NCI-H1694 treated with DMSO at 0.1 percent for 48 hours (cell line): ENCODE measurements at places on chromosomes 13 and 19.

- no peak for DNase-seq
Measured at GRCh38 chr13:45406421-45406820, 11.8 kb downstream of the SLC25A30 start.

DNA sequence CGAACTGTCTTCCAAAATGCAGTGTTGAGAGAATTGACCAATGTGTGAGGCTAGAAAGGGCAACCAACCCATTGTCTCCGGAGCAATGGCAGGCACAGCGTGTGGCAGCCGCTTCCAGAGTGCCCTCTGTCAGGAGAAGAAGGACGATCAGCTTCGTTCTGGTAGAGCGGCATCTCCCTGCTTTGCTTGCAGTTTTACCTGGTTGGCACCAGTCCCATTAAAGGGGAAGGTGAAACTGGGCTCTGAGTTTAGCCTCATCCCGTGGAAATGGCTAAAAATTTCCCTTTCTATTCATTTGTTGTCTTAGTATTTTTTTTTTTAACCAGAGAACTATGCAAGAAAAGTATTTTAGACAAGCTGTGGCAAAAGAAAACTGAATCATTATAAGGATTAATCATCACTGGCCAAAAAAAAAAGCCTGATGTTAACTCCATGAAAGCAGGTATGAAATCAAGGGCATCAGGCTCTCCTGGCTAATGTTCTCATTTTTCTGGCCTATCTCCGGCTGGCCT, 81.5 kb upstream of the SLC7A1 start:
- no peak for DNase-seq

- no peak for DNase-seq
Measured at GRCh38 chr19:41350735-41351338, 2.9 kb downstream of the TGFB1 start.

- DNase-seq = no peak
Measured at GRCh38 chr13:42275506-42275905, 3.6 kb downstream of the AKAP11 start.

DNA sequence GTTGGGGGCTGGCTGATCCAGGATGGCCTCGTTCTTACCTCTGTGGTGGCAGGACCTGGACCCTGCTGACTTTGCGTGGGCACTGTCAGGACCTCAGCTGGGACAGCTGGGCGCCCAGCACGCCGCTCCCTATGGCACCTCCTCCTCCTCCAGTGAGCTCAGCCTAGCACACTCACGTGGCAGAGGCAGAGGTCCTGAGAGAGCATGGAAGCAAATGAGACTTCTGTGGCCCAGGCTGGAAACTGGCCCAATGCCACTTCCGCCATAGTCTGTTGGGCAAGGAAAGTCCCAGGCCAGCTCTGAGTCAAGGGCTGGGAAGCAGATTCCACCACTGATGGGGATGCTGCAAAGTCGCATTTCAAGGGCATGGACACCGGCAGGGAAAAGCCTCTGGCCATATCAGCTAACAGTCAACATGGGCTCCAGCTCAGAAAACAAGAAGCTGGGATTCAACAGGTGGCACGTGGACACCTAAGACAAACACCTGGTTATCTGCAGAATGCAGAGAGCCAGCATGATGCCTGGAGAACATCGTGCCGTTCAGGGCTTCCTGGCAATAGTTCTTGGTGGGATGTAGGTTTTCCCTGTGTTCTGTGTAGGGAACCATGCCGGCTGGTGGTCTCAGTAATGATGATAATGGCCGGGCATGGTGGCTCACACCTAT, 16.7 kb downstream of the MYBPC2 start:
- no peak for DNase-seq

- DNase-seq = no peak
Measured at GRCh38 chr13:43058318-43058674, 34.9 kb downstream of the DNAJC15 start.

GRCh38 chr19:31693131-31693932, 344.1 kb upstream of the TSHZ3 start:
- no peak for DNase-seq

- DNase-seq = no peak
Measured at GRCh38 chr19:12880551-12881171, 588 bp downstream of the DNASE2 start.

DNA sequence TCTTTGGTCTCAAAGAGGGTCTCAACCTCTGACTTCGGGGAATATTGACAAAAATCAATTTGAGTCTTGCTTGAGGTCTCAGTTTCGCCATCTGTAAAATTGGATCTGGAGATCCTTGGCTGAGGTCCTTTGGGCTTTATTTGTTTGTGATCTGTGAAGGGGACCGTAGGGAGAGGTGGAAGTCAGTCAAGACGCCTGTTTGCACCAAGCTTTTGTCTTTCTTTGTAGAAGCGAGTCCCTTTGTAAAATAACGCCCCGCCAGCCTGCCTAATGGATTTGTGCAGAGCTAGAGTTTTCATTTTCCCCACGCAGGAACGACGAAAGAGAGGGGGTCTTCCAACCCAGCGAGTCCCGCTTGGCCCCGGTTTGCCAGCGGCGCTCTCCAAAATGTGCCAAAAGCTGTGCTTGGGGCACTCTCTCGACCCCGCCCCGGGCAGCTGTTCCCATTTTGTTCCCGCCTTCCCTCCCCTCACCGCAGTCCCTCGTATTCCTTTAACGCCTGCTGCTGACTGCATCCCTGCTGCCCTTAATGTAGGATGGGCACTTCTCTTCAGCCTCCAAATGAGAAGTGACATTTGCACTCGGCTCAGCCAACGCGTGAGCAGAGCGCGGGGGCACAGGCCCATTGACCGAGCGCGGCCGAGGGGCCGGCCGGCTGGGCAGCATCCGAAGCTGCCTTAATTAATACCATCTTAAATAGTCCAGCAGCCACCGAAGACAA, 13.0 kb downstream of the ZIC5 start:
- no peak for DNase-seq

DNA sequence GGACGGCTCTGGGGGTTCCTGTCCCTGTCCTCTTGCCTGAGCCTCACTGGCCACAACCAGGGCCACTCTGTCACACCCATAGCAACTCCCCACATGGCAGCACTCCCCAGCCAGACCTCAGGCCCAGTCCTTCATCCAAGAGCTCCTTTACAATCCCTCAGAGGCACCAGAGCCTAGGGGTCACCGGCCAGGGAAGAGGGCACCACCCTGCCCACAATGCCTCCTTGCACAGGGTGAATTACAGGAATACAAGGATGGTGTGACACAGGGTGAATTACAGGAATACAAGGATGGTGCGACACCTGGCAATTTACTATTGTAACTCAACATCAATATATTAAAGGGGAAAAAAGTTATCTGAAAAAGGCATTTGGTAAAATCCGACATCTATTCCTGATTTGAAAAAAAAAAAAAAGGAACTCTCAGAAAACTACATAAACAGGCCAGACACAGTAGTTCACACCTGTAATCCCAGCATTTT, 16.5 kb downstream of the MIER2 start:
- DNase-seq = no peak

DNA sequence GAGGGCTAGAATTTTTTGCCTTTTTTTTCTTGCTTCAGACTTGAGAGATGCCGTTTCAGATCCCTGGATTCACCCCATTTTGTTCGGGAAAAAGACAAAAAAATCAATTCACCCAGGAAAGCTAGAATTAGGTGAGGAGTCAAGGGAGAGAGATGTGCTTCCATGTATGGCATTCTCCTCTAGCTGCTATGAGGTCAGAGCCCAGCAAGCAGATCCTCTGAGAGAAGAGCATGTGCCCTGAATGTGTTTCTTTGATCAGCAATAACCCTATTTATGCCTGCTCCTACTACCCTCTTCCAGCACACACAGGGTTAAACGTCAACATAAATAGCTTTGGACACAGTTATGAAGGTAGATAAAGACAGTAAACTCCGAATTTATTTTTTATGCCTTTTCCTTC, 53.6 kb downstream of the NDFIP2 start:
- DNase-seq = no peak

DNA sequence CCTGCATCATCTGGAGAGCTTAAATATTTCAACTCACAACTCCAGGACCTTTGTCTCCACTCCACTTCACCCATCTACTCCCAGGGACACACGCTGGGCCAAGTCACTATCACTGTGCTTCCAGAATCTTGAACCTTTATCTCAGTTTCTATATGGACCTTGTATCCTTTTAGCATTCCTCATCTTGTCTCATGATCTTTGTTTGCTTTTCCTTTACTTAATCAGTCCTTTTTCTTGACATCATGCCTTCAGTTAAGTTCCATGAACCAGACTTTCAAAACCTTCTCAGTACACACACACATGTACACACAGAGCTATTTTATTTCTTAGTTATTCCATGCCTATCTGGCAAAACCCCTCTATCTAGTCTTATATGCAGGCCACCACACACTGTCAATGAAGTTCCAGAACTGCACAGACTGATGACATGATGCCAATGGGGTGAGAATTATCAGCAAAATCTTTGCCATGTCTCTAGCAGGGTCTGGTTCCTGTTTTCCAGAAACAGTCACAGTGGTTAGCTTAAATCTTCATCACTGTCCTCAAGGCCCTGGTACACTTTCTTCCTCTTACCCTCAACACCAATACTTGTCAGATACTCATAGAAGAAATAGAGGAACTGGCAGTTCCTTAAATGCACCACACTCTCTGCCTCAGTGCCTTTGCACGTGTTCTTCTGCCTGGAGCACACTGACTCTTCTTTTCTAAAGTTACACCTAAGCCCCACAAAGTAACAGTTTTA, 77.6 kb upstream of the STARD13 start:
- DNase-seq = no peak

GRCh38 chr19:1447504-1447903, 2.4 kb upstream of the APC2 start:
- no peak for DNase-seq

GRCh38 chr13:69970520-69970919, 137.1 kb upstream of the ATXN8OS start:
- DNase-seq = no peak

DNA sequence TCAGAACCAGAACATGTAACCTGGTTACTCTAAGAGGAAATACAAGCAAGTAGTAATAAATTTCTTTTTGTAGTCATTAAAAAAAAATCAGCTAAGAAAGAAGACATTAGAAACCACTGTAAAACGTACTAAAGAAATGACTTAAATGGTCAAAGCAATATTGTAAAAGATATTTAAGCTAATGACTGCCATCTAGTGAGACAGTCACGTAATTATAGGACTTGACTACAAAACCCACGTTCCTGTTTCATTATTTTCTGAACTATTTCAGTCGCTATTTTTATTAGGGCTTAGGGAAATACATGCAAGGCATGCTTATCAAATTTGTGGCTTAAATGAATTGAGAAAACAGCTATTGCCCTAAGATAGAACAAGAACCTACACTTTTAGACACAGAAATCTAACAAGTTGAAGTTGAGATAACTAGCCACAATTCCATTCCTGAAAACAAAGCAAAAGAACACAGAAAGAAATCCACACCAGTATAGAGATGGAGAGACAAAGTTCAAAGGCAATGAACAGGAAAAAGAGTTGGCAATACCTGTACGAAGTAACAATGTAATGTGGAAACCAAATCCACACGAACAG, 17.9 kb downstream of the ALG5 start:
- DNase-seq = peak; percentile 77

DNA sequence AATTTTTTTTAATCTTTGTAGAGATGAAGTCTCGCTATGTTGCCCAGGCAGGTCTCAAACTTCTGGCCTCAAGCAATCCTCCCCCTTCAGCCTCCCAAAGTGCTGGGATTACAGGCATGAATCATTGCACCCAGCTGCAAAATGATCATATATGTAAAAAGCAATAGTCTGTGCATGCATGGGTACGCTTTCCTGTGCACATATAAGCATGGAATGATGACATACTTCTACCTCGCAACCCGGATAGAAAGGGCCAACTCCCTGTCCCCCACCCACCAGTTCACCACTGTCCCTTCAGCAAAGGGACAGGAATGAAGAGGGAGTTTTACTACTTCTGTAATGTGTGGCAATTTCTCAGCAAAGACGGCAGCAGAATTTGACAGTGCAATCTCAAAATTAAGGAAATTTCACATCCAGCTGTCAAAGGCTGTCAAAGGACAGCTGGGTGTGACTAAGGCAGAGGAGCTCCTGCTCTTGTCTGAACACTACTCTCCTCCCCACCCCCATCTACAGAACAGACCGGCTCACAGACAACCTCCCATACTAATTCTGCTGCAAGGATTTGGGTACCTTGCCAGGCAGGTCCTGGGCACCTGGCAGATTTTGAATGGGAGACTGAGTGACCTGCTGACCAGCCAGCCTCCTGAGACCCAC, 95.6 kb downstream of the TSHZ3 start:
- no peak for DNase-seq

- DNase-seq = no peak
Measured at GRCh38 chr19:54523403-54523802, 20.8 kb downstream of the LAIR2 start.

GRCh38 chr13:51760592-51760991, 43.4 kb downstream of the DHRS12 start:
- DNase-seq = no peak

DNA sequence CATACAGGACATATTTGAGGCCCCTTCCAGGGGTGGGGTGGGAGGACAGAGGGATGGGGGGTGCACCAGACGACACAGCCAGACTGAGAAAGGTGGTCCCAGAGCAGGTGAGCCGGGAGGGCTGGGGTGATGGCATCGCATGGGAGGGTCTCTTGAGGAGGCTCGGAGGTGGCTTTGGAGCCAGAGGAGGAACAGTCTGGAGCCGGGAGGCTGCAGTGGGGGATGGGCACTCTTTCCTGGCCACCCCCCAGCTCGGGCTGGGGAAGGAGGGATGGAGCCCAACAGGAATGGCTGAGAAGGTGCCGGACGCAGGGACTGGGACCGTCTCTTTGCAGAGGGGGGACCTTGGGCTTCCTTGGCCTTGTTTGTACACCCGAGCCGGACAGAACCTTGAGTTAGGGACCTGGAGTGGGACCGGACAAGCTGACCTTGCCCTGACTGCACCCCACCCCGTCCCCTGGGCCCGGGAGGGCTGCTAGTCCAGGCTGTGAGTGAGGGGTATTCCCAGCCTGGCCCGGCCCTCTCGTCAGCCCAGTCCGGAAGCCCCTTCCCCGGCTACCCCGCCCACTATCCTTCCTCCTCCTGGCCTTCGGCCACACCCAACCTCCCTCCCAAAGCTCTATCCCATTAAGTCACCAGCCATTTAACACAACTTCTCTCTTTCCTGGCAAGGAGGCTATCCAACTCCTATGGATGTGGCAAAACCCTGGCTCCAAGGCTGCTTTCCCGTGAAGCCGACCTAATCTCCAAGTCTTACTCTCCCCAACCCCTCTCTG, 816 bp upstream of the TBXA2R start:
- DNase-seq = no peak

- DNase-seq = no peak
Measured at GRCh38 chr19:1263188-1263587, 5.9 kb upstream of the CIRBP start.

DNA sequence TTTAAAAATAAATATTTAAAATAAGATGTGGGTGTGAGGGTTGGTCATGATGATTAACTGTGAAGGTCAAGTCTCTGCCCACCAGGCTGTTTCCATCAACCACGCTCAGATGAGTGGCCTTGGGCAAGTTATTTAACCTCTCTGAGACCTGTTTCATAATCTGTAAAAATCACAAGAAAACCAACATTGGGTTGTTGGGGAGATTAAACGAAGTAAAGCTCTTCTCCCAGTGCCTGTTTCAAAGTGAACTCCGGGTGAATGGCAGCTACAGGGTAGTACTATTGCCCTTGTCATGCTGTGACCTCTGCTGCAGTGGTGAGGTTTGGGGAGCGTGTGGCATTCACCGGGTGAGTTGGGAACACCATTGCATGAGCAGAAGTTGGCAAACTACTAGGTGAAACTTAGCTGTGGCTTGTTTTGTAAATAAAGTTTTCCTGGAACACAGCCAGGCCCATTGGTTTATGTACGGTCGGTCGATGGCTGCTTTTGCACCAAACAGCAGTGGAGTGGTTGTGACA, 153.2 kb downstream of the USP12 start:
- DNase-seq = no peak

- no peak for DNase-seq
Measured at GRCh38 chr13:36029166-36029565, 102.0 kb downstream of the DCLK1 start.

GRCh38 chr13:26600343-26600742, 42.9 kb downstream of the WASF3 start:
- no peak for DNase-seq
